IMR-90 (cell line): ENCODE measurements at places on chromosomes 13 and 19. TPM values are rescaled to one million over a fixed set of nuclear protein-coding genes. Genes with fewer than 3 reads are reported as not detected.

The DNAAF3 gene
- 0.28 TPM in 1 of 2 replicates, not detected in the other for total RNA-seq

The SERTAD1 gene
- 25.6 and 27.4 TPM in 2 replicates for total RNA-seq

The LILRA6 gene
- total RNA-seq: not detected in 2 replicates

The ZSCAN5B gene
- not detected in 2 replicates for total RNA-seq

The ZNF256 gene
- total RNA-seq: 6.1 and 7.0 TPM in 2 replicates

The SULT2A1 gene
- total RNA-seq: not detected in 2 replicates

The FAM216B gene
- total RNA-seq: not detected in 2 replicates

The REEP6 gene
- total RNA-seq: 1.3 and 1.7 TPM in 2 replicates

The IRGC gene
- total RNA-seq: not detected in 2 replicates

DNA sequence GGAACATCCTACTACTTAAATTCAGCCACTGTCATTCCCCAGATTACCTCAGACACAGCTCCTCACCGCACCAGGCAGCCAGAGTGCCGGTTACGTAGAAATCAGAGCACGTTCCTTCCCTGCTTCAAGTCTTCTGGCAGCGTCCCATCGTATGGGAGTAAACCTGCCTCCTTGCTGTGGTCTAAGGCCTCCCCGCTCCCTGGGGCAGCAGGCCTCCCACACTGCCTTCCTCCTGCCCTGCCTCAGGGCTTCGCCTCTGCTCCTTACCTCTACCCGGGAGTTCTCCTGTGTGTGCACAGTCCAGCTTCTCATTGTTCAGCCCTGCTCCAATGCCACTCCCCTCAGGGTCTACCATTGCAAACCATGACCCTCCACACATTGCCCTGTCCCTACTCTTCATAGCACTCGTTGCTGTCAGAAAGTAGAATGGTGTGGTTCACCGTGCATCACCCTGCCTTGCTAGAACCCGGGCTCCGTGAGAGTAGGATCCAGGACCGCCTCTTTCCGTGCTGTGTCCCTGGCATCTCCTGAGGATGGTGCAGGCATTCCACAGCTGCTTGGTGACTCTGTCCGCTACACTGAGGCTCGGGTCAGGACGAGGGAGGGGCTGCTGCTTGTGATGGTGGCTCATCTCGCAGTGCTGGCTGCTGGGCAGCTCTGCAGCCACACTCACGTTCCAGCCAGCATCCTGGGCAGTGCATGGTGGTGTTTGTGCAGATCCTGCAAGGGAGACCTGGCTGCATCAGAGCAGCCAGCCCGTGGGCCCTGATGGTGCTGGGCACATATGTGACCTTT is 6.9 kb downstream of the POP4 start:
- DNase-seq: no peak

- DNase-seq: no peak
Measured at GRCh38 chr13:107118506-107118905, 550.6 kb upstream of the ARGLU1 start.

- DNase-seq: no peak
Measured at GRCh38 chr19:50394017-50394416, 9.9 kb downstream of the POLD1 start.

DNA sequence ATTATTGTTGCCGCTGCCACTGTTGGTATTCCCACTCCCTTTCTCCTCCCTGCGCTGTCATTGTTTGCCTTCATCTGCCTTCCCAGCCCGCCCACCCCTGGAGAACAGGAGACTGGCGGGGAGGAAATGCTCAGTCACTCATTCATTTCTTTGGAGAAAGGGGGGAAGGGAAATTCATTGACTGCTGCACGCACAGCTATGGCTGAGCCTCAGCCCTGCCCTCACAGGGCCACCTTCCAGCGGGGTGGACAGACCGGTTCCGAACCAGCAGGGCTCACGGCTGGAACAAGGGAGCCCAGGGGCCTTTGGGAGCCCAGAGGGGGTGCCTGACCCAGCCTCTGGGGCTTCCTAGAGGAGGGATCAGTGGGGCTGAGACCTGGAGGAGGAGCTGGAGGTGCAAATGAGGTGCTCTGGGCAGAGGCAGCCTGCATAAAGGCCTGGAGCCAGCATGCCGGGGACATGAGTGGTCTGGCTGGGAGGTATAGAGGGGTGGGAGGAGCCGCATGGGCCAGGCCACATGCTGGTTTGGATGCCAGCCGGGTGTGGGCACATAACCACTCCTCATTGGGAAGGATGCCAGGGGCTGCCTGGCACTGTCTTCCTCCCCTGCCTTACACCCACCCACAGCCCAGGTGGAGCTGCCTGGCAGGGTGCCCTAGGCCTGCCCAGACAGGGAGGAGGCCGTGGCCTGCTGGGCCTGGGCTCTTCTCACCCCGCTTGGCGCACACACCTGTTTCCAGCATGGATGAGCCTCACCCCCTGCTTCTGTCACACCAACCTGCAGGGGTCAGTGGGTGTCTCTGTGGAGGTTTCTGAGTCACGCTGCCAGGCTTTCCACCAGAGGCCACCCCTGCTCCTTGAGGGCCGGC is 26.8 kb downstream of the PPP5C start:
- peak; percentile 50 for DNase-seq

DNA sequence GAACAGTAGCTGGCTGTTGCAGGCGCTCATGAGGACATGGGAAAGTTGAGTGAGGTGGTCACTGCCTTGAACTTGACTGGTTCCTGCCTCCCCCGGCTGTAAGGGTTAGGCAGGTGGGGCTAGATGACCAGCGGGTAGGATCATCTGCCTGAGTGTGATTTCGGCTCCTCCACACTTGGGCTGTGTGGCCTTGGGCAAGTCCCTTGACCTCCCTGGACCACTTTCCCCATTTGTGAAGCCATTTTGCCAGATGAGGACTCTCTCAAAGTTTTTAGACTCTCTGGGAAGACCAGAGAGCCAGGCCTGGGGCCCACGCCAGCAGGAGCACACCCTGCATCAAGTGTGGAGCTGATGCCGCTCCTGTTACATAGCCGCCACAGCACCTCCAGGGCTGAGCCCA is 9.5 kb downstream of the PPP1R37 start:
- no peak for DNase-seq

GRCh38 chr19:55460670-55461258 is 678 bp downstream of the ISOC2 start:
- DNase-seq: peak; percentile 74

GRCh38 chr13:106789911-106790310 is 222.0 kb upstream of the ARGLU1 start:
- no peak for DNase-seq

DNA sequence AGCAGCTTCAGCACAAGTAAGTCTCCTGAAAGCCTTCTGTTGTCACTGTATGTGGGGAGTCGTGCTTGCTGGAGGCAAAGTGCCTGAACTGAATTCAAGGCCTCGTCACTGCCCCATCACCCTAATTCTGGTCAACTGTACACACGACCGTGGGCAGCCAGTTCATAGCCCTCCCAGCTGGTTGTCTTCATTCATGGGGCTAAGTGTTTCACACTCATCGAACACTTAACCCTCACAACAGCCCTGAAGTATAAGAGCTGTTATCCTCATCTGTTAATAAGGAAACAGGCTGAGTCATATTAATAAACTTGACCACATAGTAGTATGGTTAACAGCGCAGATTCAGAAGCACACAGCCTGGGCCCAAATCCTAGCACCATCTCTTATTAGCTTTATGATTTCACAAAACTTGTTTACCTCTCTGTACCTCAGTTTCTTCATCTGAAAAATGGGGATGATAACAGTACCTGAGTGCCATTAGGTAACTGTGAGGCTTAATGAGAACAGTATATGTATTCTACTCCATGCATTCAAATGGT is 66.7 kb downstream of the CDADC1 start:
- DNase-seq: peak; percentile 65

DNA sequence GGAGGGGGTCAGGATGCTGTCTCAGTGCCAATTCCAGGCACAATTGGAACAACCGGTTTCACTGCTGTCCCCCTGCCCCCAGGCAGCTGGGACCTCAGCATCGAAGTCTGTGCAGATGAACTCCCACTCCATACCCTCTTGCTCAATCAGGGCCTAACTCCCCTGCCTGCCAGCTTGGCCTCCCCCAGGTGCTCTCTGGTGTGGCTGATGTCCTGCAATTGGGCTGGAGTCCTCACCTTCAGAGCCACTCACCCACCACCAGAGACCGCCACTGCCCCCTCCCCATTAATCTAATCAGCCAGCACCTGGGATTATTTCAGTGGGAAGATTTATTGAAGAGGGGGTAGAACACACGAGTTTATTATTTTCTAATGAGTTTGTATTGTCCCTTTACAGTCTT is 118.8 kb downstream of the MIPEP start:
- DNase-seq: no peak

GRCh38 chr19:58154287-58154678 is 3.7 kb upstream of the ZNF329 start:
- DNase-seq: peak; percentile 24

- DNase-seq: no peak
Measured at GRCh38 chr13:62473944-62474237, 1058.2 kb upstream of the PCDH20 start.

GRCh38 chr13:77628170-77628569 is 69.3 kb upstream of the SLAIN1 start:
- DNase-seq: no peak
